ENCODE measurements at places on chromosomes 12 and 14.

- DNase-seq = no peak
These were observed 89.4 kb downstream of the SLC15A4 start for GRCh38 chr12:128734371-128734770.

GRCh38 chr14:95564060-95564459, 29.2 kb downstream of the GLRX5 start:
- DNase-seq = no peak

GRCh38 chr14:63972323-63972932, 119.6 kb downstream of the SYNE2 start:
- no peak for DNase-seq

GRCh38 chr12:76646366-76646765, 86.8 kb upstream of the OSBPL8 start:
- no peak for DNase-seq

DNA sequence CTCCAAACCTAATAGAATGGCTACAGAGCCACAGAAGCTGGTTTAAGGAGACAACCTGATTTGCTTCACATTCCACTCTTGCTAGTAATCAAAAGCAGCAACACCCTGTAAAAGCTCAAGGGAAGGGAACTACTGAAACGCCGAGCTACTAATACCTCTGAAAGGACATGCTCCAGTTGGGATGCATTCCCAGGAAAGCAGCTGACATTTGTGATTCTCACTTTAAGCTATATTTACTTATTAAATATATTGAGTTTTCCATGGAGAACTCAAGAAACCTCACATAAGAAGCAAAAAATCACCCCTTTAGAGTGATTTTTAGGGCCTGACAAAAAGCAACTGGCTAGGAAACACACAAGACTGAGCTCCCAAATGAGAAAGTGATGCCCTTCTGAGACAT, 1073.0 kb upstream of the FLRT2 start:
- DNase-seq = no peak

Data from stimulated activated CD4-positive, alpha-beta T cell treated with anti-CD3 and anti-CD28 coated beads, TNF-alpha, amount 100 ng/mL, for 4 hours (primary cell).